ENCODE measurements at places on chromosomes 6 and 20.
A peak's percentile ranks its signal among the peaks of the same experiment; 100 is the strongest.

GRCh38 chr6:38937839-38938613 is 110.6 kb upstream of the GLP1R start:
- no peak for DNase-seq

DNA sequence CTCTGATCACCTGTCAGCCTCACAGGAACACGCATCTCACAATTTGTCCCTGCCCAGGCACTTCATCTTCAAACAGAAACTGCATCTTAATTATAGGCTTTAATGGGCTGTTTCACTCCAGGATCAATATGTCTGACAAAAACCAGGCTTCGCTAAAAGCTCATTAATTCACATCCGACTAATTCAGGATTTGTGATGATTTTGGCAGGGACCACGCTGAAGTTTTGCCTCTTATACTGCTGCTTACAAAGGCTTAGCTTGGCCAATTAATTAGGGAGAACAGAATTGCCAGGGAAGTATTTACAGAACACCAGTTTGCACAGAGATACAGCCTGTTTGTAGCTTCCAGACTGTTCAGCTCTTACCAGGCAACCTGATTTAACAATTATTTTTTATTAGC is 541.0 kb upstream of the SPTLC3 start:
- no peak for DNase-seq

DNA sequence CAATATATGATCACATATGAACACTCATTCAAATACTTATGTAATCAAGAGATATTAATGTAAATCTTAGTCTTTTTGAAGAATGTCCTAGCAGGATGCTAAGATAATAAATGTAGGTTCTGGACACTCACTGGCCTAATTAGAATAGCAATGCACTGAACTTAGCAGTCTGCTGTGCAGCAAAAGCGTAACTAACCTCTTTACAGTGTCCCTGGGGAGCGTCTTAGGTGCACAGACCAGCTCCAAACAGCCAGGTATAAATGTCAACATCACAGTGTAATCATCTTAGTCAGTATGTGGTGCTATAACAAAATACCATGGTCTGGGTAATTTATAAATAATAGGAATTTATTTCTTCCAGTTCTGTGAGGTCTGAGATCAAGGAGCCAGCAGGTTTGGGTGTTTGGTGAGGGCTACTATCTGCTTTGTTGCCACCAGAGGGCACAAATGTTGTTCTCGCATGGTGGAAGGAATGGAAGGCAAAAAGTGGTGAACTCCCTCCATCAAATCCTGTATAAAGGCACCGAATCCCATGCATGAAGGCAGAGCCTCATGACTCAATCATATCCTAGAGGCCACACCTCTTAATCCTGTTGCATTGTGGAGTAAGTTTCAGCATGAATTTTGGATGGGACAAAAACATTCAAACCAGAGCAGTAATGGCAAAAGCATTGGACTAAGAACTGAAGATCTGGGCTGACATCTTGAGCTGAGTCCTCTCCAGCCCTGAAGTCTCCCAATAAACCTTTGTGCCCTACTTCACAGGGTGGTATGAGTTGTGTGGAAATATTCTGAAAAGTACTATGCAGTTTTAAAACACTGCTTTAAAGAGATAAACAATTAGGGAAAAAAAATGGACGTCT is 41.8 kb upstream of the FOXO3 start:
- DNase-seq: no peak

- DNase-seq: peak; percentile 22
These were observed 2.3 kb downstream of the SLC2A4RG start for GRCh38 chr20:63741676-63742380.

DNA sequence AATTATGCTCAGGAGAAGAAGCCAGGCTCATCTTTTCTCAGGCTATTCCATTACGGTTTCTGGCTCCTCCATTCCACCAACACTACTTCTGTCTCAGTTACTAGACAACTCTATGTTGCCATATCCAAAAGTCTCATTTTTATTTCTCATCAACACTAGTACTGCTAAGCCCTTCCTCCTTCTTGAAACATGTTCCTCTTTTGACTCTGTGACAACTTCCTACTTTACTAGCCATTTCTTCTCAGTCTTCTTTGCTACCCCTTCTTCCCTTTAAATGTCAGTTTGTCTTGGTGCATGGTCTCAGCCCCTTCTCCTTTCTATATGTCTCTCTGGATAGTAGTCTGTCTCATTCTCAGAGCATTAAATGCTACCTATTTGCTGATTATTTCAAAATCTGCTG is 7.1 kb upstream of the ADGRG6 start:
- DNase-seq: no peak

All from GM13976 (cell line).